OCI-M1 (cell line): ENCODE measurements at places on chromosomes 1 and 21.

DNA sequence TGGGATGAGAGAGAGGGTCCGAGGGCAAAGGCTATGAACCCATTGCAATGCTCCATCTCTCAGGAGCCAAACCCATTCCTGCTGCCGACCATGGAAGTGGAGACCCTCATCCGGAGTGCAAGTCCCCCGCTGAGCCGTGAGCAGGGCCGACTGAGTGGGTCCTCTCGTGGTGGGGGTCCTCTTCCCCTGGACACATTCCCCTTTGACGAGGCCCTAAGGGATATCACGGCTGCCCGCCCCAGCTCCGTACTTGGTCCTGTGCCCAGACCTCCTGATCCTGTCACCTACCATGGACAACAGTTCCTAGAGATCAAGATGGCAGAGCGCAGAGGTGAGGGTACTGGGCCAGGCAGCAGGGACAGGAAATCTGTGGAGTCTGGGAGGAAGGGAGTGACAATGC, 11.0 kb downstream of the HYI start:
- DNase-seq, result no peak

DNA sequence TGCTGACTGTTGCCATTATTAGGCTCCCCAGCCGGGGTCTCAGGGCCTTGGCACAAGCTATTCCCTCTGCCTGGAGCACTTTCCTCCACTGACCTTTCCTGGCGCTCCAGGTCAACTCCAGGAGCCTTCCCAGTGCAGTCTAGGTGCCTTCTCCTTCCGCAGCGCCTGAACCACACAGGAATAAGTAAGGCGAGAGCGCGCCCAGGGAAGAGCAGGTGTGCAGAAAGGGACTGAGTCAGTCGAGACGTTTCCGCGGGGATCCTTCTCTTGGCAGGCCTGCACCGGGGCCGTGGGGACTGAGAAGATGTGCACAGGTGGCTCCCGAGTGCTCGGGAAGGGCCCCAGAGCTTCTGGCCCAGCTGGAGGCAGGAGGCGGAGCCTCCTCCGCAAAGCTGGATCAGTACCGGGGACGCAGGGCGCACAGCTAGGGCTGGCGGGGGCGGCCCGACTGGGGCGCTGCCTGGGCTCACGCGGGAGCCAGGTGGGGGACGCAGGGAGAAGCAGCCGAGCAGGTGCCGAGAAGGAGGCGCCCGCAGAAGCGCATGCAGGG, 765 bp upstream of the BMP8A start:
- no peak for DNase-seq

GRCh38 chr1:211876851-211877590, 46.5 kb upstream of the LPGAT1 start:
- DNase-seq, result no peak

DNA sequence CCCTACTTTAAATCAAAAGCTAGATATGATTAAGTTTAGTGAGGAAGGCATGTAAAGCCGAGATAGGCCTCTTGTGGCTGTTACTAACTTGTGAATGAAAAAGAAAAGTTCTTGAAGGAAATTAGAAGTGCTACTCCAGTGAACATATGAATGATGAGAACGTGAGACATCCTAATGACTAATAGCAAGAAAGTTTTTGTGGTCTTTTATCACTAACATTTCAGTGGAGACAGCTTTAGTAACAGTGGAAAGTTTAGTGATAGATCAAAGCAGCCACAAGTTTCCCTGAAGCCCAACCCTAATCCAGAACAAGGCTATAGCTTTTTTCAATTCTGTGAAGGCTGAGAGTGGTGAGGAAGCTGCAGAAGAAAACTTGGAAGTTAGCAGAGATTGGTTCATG, 73.6 kb upstream of the LRRC8B start:
- peak; percentile 8 for DNase-seq

DNA sequence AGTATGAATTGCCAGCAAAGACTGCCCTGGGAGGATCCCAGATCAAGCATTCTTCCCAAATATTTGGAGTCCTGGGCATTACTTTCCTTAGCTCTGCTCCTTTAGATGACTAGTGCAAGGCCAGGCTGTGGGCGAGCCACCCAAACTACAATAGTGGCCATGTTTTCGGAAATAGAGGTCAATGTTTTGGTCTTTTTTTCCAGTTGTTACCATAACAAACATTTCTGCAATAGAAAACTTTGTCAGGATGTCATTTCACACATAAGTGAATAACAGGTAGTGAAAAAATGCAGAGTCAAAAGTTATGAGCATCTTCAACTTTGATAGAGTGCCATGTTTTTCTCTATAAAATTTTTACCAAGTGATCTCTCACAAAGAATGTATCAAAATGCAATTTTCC, 25.2 kb upstream of the OR10J4 start:
- no peak for DNase-seq

DNA sequence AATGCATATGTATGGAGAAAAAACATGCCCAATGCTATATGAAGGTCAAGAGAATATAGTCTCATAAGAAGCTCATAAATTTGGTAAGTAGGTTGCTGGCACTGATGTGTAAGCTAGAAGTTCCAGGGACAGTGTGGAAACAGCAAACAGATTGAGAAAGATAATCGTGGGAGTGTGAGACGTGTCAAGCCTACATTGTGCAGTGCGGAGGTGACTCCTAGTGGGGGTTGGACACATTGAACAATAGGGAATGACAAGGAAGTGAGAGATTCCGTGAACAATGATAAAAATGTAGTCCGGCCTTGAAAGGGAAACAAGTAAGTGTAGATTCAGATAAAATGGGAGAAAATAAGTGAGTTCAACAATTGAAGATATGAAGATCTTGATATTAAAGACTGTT, 788.4 kb upstream of the PRMT6 start:
- peak; percentile 73 for DNase-seq

DNA sequence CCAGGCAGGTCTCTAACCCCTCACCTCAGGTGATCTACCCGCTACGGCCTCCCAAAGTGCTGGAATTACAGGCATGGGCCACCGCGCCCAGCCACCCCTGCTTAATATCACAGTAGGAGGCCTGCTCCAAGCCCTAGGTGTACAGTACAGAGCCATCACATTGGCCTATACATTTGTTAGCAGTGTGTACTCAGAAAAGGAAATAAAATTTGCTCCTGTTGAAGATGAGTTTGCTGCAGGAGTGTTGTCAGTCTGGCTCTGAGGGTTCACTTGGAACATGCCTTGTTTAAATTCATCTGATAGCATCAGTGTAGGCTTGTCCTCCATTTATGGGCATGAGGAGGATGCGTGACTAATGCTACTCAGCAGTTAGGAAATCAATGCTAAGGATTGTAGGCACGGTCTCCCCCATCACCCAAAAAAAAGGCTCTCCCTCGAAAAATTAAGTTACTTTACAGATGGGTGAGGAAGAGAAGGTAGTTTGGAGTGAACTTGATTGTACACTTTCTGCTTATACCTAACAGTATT, 4.6 kb upstream of the ENAH start:
- no peak for DNase-seq

DNA sequence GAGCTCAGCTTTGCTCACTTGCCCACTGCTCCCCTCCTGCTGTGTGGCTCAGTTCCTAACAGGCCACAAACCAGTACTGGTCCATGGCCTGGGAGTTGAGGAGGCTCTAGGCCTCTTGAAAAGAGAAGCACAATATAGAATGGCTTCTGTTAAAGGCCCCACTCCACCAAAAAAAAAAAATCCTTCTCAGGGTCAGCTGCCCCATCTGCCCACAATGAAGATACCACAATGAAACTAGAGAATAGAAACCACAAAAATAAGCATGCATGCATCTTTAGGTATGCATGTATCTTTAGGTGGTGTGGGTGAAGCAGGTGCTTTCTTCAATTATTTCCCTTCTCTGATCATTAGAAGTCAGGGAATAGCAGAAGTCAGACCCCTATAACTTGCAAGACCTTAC, 620.4 kb upstream of the BEND5 start:
- no peak for DNase-seq

- peak; percentile 49 for DNase-seq
These were observed 55.4 kb downstream of the CAMK2N1 start for GRCh38 chr1:20430355-20431175.

DNA sequence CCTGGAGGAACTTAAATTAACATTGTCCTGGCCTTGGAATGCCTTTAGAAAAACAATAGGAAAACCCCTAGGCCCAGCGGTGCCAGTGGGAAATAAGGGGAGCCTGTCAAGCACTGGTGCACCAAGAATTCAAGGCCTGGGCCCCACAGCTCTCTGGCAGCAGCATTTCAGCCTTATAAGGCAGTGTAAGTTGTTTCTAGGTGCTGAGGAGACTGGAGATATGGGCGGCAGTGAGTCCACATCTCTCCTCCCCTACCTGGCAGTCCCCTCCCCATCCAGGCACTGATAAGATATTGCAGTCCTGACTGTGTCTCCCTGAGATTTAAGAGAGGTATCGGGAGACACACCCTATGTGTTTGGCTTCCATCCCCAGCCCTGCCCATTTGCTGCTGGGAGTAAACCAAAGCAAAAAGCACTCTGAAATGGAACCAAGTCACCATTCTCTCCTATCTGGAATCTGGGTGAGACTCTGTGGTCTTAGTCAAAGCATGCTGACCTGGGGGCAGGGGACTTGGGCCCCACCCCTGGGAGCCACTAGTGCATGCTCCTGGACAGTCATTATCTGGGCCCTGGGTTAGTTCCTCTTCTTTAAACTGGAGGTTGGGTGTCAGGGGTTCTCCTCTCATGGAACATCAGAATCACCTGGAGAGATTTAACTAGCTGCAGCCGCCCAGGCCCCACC, 30.5 kb downstream of the DEGS1 start:
- DNase-seq, result peak; percentile 85

GRCh38 chr21:36027347-36027746, 33.0 kb downstream of the SETD4 start:
- peak; percentile 26 for DNase-seq

DNA sequence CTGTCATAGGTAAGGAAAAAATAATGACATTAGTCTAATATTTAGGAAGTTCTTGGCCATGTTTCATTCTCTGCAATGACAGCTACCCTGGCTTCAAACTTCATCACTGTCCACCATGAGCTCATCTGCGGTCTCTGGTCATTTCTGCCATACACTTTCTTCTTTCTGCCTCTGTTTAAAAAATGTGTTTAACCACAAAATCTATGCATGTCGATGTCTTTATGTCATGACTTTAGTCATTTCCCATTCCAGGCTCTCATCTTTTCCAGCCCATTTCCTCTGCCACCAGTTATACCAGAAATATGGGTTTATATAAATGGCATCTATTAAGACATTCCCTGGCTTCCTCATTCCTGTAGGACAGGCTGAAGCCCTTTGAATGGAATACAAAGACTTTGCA, 68.5 kb upstream of the DUSP10 start:
- no peak for DNase-seq

GRCh38 chr1:231639819-231640218, 13.2 kb downstream of the DISC1 start:
- DNase-seq, result no peak

- peak; percentile 14 for DNase-seq
These were observed 430.5 kb downstream of the MRPL39 start for GRCh38 chr21:25176637-25177412.

DNA sequence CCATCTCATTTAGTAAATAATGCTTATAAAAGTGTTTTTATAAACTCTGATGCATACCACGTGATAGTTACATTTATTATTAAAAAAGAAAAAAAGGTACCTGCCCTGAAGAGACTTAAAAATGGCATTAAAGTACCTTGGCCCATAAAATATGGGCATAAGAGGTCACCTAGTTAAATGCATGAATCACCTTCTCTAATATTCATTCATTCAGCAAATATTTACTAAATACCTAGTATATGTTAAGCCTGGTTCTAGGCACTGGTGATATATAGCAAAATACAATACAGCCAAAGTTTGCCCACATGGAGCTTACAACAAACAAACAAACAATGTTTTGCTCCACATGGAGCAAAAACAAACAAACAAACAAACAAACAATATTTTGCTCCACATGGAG, 87.0 kb downstream of the SCMH1 start:
- no peak for DNase-seq

GRCh38 chr1:54818461-54819194, 17.5 kb upstream of the TTC22 start:
- no peak for DNase-seq

DNA sequence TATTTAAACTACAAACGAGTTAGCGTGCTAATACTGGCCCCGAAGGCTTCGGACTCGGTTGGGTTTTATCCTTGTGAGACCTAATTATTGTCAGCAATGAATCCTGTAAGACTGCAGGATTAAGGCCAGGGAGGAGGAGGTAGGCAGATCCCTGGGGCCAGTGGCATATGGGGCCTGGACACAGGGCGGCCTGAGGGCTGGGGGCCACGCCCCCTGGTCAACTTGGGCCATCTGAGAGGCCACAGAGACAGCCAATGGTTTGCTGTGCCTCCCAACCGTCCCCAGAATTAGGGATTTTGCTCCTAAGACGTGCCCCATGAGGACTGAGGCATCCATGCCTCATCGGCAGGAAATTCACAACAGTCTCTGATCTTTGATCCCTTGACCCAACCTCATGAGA, 31.1 kb upstream of the DISP3 start:
- no peak for DNase-seq

DNA sequence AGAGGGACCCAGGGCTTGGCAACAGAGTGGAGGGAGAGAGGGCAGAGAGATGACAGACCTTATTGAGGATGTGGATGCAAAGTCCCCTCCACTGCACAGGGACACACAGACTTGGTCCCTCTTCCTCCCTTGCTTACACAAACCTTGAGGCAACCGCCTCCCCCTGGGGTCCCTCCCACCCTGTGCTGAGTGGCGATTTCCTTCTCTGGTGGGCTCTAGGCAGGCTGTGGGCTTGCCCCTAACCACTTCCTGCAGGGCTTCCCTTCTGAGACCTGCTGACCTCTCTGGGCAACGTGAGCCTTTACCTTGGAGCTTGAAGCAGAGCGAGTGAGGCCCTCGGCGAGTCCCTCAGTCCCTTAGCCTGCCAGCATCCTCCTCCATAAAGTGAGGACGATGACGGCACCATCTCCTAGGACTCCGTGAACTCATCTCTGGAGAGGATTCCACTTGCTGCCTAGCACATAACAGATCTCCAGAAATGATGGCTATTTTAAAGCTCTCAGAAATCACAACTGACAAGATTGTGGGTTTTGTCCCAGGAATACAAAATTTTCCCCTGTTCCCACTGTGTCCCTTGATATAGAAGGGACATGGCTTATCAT, 25.0 kb downstream of the KIAA1614 start:
- no peak for DNase-seq

DNA sequence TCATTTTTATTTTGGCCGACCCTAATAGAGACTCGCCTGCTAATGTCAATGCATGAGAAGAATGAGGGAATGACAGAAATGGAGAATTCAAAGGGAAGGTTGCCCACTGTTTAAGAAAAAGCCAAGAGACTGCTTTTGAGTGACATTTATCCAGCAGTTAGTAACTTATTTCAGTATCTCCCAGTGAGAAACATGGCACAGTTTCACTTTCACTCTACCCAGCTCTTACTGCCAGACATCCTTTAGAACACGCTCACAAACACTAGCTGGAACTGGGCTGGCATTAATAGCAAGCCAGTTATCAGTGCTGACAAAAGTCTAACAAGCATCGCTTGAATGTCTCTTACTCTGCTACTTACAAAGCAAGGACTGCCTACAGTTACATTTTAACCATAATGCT, 8.5 kb downstream of the GGPS1 start:
- DNase-seq, result peak; percentile 89

- no peak for DNase-seq
These were observed 95.1 kb downstream of the KIAA0319L start for GRCh38 chr1:35461966-35462651.

- peak; percentile 85 for DNase-seq
These were observed at the start of gene DHRS3 for GRCh38 chr1:12617901-12618660. TSS of gene DHRS3 (minus strand) at chr1:12618210. CDS start at chr1:12617348, 862 bp downstream.

- no peak for DNase-seq
These were observed 117.4 kb downstream of the CRYAA start for GRCh38 chr21:43286196-43286595.
